ENCODE measurements at places on chromosomes 11 and 22.

DNA sequence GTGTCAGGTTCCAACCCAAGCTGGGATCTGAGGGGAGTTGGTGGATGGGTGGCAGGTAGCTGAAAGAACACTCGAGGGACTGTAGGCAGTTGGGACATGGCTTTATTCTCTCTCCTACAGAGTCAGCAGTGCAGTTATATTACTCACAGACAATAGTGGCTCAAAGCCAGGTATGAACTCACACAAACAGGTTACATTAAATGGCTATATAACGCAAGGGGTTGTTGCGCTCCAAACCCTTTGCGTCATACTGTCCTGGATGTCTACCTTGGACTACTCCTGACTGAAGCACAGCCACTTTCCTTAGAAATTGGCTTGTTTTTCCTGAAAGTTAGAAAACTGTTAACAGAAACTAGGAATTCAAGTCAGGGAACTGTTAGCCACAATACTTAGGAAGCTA, 66.4 kb upstream of the OR4B1 start:
- no peak for DNase-seq

- no peak for DNase-seq
Measured at GRCh38 chr11:8698379-8698851, 15.8 kb downstream of the RPL27A start.

- DNase-seq = no peak
Measured at GRCh38 chr22:42639541-42640241, 710 bp downstream of the ATP5MGL start.

DNA sequence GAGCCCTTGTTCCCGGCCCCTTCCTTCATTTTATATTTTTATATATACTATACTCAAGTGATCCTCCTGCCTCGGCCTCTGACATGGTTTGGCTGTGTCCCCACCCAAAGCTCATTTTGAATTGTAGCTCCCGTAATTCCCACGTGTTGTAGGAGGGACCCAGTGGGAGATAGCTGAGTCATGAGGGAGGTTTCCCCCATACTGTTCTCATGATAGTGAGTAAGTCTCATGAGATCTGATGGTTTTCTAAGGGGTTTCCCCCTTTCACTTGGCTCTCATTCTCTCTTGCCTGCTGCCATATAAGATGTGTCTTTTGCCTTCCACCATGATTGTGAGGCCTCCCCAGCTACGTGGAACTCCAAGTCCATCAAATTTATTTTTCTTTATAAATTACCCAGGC, 7.2 kb upstream of the ZNF280A start:
- DNase-seq = no peak

GRCh38 chr11:45435706-45436105, 149.6 kb upstream of the SYT13 start:
- DNase-seq = no peak

DNA sequence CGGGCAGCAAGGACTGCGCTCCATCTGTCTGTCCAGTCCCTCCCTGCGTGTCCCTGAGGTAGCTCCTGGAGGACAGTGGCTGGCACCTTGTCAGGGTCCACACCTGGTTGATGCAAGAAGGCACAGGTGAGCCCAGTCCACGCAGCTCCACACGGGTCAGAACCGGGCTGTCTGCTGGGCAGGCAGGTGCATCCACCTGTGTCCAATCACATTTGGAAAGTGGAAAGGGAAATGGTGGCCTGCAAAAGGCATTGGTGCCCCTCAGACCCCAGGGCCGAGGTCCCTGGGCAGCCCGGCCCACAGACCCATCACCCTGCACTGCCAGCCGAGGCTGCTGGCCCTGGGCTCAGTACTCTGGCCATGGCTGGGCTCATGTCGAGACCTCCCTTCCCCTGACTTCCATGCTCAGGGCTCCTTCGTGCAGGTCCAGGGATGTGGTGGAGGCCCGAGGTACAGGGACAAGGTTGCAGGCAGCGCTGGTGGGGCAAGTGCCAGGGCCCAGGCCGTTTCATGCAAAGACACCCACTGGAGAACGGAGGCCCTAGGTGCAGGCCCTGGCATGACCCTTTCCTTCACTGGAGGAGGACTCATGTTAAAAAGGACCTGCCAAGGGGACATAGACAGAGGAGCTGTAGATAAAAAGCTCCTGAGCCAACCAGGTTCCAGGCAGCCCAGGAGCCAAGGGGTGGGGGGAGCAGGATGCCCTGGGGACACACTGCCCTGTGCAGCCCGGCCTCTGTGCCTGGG, 38.9 kb upstream of the TH start:
- peak; percentile 16 for DNase-seq

DNA sequence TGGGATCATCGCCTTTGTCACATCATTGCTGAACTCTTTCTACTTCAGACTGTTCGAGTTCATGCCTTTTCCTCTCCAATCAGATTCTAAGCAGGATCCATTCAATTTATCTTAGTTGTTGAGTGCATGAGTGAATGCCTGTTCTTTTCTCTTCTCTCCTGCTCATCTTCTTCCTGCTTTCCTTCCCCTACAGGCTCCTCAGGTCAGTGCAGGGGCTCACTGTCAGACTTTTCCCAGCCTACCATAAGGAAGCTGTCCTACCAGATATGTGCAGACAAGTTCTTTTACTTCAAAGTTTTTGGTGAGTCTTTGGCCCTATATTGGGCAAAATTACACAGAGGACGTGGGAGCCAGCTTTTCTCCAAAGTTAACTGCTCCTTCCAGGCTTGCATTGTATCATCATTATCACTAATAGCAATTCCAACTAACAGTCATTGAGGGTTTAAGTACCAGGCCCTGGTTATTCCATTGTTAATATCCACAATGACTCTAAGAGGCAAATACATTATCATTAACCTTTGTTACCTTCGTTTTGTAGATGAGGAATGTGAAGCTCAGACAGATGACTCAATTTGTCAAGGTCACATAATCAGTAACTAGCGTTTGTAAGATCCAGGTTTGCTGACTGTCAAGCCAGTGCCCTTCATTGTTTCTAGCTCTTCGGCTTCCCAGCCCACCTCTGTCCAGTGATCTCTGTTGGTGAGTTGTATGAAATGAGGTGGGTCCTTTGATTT, 30.4 kb downstream of the OR6Q1 start:
- DNase-seq = no peak

DNA sequence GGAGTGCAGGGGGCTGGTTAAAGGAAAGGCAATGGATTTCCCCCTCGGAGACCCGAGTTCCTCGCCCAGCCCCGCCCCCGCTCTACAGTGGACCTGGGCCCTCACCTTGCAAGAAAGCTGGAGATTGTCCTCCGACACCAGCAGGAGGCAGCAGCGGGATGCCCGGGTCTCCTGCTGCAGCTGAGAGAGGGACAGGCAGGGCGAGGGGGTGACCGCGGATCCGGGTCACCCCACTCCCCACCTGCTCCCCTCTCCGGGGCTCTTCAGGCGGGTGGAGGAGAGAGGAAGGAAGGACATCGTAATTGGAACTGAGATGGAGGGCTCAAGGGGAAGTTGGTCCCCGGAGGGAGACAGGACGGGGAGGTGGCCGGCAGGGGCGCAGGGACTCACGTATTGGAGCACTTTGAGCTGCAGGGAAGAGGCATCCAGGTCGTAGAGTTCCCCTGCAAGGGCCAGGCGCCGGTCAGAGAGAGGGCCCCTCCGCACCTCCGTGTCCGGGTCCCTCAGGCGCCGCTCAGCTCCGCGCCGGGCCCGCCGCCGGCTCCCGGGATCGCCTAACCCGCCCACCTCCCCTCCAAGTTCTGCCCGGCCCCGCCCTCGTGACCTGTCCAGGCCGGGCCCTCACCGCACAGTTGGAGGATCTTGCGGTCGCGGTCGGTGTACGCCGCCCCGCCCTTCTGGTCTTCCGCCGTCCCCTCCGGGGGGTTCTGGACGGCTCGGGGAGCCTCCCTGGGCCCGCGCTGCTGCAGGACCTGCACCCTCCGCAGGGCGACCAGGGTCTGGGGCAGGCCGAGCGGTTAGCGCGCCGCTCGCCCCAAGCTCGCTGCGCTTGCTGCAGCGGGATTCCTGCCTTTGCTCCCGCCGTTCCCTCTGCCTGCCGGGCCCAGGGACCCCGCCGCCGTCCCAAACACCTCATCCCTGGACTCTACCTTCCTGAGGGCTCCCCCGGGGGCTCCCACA, 84.1 kb downstream of the PDE2A start:
- peak; percentile 72 for DNase-seq

- DNase-seq = no peak
Measured at GRCh38 chr11:119713359-119714040, 15.5 kb downstream of the NECTIN1 start.

- DNase-seq = no peak
Measured at GRCh38 chr11:9643751-9644150, 20.1 kb upstream of the SWAP70 start.

DNA sequence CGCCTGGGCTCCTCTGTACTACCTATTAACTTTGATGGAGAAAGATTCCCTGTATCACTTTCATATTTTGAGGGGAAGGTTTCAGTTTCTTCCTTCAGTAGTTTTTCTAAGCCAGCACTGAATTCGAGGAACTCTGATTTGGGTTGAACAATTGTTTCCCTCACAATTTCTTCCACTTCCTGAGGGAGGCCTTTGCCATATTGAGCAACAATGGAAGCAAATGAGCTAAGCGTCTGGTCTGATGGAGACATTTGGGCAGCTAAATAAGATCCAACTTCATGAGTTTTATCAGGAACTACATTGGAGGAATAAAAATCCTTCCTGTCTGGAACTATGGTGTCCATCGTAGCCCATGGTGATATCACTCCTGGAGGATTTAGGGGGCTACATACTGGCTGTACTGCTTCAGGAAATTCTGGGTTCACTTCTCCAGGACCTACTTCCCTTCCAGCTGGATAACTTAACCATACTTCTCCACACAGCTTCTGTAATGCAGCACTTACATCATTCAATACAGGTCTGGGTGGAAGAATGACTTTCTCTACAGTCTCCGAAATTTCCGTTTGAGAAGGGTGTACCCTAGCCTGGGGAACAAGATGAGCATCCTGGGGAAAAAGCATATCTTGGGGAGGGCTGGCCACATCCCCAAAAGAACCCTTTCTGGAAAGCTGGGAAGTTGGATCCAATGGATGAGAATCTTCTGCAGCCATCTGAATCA, 38.9 kb upstream of the CCDC89 start:
- no peak for DNase-seq

Measured in GM13976 (cell line).